ENCODE measurements at places on chromosomes 2 and 18. TPM values are rescaled to one million over a fixed set of nuclear protein-coding genes. Genes with fewer than 3 reads are reported as not detected.

DNA sequence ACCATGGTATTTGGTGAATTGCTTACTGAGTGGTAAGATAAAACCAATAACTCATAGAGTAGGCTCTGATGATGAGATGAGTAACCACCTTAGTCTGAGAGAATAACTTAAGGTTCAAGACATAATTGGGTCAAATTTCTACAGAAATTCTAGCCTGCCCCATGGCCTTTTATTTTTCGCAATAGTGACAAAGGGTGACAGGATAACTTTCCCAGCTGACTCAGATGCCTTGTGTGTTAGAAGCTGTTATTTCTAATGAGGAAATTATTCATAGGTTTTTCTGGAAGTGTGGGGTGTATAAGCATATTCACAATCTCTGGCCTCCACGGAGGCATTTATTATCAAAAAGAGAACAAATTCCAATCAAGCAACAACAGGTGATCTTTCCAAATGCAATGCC lies 159.0 kb downstream of the NUP35 start:
- no peak for DNase-seq

DNA sequence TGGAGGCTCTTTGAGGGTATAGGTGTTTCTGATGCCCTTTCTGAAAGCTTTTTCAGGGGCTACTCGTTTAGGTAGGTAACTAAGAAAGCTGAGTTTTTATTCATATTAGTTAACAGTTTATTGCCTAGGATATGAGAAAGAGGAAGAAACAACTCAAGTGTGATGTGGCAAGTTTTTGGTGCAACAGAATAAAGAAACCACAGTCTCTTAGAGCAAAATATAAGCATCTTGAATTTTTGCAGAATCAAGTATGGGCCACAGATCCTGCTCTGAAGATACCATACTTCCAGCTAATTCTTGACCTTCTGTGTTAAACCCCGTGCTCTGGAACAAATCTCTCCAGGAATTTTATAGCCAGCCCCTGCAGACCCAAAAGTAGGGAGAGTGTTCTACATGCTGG lies 147.7 kb upstream of the SLC1A4 start:
- no peak for DNase-seq

The SCN2A gene
- 0.14 TPM for total RNA-seq

DNA sequence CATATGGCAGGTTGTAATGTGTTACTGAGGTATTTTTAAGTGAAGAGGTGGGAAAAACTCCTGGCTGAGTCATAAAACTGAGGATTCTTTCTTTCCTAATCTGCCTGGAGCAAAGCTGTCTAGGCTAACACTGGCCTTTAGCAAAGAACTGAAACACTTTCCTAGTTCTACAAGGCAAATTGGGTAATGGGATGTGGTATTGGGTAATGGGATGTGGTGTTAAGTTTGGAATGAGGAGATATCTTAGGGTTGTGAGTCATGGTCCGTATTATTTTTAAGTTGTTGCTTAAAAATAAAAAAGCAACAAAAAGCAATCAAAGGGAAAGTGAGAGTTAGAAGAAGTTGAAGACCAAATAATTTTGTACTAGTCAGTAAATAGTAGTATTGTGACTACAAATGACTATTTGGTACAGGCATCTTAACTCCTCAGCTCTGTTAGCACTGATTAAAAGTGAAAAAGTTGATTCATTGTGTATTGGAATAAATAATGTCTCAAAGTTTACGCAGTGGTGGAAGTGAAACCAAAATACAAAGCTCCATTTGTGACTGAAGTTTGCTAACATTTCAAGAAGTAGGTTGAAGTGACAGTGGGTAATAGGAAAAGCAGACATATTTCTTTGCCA lies 216.8 kb downstream of the CAMKMT start:
- no peak for DNase-seq

GRCh38 chr2:2590141-2590540 lies 259.1 kb upstream of the MYT1L start:
- DNase-seq = no peak

DNA sequence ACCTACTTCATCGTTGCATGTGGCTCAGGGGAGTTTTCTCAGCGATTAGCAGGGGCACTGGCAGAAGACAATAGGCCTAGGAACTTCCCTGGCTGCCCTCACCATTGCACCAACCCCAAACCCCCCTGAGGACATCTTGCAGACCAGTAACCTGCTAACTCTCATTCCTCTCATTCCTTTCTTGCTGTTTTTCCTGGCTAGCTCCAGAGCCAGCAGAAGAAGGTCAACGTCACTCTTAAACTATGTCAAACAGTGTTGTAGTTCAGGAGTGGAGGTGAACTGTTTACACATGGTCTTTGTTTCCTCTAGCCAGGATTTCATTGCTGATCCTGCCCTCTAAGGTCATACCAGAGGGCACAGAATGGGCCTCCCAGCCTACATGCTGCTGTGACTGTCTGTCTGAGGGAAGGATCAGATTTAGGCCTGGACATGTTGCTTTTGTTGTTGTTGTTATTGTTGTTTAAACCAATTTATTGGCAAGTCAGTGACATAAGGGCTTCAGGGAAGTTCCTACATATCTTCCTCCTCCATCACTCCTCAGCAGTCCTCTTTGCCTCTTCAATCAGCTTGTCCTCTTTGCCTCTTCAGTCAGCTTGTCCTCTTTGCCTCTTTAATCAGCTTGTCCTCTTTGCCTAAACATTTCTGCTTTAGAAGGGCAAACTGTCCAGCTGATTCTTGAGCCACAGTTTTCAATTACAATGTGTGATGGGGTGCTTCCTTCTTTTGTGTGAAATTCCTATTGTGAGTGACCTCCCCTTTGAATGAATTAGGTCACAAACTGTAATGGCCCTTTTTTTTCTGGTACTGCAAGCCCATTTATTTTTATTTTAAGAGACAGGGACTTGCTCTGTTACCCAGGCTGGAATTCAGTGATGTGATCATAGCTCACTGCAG lies 471.9 kb upstream of the TNP1 start:
- no peak for DNase-seq

DNA sequence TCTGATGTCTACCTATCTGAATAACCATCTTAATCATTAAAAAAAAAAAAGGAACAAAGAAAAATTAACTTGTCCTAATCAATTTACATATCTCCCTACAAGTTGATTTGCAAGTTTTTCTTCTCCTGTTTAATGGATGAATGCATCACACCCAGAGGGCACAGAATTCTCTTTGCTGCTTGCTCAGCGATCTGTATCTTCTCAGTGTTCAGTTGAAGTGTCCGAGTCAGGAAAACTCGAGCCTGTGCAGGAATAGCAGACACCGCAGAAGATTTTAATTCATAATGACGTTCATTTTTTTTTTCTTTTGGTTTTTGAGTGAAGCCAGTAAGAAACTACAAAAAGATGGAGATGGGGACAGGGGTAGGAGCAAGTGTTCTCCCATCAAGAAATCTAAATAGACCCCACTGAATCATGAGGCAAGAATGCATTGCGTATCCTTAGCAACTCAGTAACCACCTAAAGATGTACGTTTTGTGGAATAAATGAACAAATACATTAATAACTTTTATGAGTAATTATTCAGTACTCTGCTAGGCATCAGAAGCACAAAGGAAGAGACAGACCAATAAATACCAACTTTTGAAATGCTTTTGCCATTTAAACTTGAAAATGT lies 675.5 kb downstream of the LRP1B start:
- DNase-seq = no peak

The SERPINB10 gene
- total RNA-seq = not detected

DNA sequence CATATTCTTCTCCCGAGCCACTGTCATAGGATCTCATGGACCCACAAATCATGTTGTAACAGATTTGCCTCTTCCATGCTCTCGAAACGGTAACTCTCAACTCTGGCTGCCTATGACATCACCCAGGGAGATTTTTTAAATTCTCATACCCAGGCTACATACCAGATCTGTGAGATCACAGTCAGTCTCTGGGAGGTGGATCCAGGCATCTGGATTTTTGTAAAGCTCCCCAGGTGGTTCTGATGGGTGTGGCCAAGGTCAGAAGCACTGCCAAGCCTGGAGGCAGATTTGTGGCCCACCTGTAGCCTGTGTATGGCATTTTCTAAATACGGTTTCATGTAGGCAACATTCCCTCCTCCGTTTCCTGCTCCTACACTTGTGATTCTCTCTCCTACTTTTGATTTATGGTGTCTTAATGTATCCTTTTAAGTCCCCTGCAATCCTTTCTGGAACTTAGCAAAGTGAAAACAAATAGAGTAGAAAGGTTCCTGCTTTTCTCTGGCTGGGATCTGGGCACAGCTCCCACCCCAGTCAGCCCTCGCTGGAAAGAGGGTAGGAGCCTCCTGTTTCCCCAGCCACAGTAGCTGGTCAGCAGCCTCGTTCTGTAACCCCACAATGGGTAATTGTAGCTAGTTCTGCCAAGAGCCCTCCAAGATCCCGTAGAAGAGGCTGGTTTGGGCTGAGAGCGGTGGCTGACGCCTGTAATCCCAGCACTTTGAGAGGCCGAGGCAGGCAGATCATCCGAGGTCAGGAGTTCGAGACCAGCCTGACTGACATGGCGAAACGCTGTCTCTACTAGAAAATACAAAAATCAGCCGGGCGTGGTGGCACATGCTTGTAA lies 96.2 kb downstream of the KLHL29 start:
- no peak for DNase-seq

DNA sequence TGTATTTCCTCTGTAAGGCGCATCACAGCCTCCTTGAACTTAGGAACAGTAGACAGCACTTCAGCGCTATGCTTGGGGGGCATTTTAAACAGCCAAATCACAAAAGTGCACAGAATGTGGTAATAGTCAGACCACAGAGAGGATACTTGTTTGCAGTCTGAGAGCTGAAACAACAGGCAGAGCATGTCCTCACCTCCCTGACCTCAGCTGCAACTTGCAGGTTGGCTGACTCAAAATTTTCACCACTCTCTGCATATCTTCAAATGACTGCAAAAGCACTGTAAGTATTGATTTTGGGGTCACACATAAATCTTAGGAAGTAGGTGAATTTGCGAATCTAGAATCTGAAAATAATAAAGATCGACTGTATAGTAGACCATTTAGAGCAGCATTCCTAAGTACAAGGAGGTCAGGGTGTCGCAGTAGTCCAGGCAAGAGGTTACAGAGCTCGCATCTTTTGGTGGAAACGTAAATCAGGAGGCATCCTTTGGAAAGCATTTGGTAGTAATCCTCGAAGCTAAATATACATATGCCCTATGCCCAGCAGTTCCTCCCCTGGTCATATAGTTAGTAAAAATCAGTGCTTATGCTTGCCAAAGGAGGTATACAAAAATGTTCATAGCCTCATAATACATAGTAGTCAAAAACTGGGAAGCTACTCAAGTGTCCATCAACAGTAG lies 108.2 kb upstream of the MYCN start:
- DNase-seq = no peak

The HOXD11 gene
- not detected for total RNA-seq

DNA sequence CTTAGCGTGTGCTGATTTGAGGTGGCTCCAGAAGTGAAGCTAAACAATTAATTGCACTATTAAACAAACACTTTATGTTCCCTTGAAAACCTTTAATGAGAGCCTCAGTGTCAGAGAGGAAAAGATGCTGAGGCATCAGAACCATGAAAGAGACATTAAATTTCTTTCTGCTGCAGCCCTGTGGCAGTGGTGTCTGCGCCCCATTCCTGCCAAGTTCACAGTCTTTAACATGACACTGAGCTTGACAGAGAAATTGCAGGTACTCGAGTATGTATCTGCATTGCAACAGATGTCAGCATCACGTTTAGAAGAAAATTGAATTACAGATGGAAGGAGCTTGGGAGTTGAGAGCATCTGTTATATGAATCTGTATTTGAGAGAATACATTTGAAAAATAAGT lies 111.3 kb upstream of the CREB1 start:
- no peak for DNase-seq

The HOXD13 gene
- not detected for total RNA-seq

DNA sequence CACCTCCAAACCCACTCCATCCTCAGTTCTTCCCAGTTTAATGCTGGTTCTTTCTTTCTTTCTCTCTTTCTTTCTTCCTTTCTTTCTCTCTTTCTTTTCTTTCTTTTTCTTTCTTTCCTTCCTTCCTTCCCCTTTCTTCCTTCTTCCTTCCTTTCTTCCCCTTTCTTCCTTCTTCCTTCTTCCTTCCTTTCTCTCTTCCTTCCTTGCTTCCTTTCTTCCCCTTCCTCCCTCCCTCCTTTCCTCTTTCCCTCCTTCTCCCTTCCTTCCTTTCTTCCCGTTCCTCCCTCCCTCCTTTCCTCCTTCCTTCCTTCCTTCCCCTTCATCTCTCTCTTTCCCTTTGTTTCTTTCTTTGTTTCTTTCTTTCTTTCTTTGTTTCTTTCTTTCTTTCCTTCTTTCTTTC lies 50.9 kb downstream of the PDCL3 start:
- no peak for DNase-seq

DNA sequence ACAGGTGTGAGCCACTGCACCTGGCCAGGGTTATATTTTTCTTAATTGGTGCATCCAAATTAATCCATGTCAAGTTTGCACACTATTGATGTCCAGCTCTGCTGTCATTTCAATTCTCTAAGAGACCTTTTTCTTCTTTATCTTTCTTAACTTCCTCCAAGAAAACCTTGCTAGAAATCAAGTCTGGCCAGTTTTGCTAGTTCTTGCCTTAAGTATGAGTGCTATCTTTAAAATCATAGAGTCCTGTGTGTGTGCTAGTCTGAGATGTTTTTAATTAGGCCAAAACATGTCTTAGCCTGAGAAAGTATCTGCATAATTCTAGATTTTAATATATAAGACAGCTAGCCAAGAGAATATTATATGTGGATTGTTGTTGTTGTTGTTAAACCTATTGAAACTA lies 56.2 kb upstream of the SLC39A10 start:
- DNase-seq = no peak

DNA sequence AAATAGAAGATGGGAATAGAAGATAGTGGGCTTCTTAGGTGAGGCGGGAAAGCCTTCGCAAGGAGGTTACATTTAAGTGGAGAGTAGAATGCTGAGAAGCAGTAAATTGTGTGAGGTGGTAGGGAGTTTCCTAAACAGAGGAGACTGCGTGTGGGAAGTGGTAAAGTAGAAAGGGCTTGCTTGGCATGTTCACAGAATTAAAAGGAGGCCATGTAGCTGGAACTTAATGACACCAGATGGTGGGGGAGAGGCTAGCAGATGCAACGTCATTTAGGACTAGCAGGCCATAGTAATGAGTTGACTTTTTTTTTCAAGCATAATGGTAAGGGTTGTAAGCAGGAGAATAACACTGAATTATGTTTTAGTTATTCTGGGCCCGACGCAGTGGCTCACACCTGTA lies 13.0 kb upstream of the RTN4 start:
- no peak for DNase-seq

The SF3B6 gene
- total RNA-seq = 128 TPM

The STEAP3 gene
- total RNA-seq = 0.16 TPM

DNA sequence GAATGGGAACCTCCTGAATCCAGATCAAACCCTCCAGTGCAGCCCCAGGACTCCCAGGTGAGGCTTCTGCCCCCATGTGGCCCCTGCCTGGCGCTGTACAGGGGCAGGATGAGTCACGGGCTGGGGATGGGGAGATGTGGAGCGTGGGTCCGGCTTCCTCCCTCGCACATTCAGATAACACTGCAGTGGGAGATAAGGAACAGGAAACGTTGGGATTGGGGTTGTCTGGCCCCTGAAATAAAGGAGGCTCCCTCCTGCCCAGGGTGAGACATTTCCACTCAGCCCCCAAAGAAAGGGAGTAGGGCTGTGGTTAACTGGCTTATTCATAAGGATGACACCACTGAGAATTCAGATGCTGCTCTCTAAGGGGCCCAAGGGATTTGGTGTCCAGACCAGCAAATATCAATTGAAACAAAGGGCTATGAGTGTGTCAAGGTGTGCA lies 30.7 kb downstream of the IGFBP5 start:
- no peak for DNase-seq

The NCKAP5 gene
- total RNA-seq = not detected
